ENCODE measurements at places on chromosomes 12 and 14.

DNA sequence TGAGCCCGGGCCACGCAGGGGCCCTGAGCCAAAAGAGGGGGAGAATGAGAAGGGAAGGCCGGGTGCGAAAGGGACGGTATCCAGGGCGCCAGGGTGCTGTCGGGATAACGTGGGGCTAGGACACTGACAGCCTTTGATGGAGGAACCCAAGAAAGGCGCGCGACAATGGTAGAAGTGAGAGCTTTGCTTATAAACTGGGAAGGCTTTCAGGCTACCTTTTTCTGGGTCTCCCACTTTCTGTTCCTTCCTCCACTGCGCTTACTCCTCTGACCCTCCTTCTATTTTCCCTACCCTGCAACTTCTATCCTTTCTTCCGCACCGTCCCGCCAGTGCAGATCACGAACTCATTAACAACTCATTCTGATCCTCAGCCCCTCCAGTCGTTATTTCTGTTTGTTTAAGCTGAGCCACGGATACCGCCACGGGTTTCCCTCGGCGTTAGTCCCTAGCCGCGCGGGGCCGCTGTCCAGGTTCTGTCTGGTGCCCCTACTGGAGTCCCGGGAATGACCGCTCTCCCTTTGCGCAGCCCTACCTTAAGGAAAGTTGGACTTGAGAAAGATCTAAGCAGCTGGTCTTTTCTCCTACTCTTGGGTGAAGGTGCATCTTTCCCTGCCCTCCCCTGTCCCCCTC is 3.0 kb downstream of the SSTR1 start:
- peak; percentile 18 for DNase-seq

DNA sequence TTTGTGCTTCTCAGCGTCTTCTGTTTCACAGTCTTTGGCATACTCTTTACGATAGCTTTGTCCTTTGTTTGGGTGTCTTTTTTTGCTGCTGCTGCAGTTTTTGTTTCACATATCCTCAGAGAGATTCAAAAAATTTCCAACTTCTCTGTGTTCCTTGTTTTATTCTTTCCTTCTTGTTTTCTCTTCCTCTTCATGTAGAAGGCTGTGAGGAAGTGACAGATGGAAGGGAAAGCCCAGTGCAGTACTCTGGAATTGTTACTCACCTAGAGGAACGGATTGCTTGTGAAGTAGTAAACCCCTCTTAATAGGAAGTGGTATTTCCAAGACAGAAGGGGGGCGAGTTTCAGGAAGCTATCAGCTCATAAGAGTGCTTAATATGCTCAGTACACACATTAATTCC is 1.7 kb downstream of the CREBL2 start:
- no peak for DNase-seq

DNA sequence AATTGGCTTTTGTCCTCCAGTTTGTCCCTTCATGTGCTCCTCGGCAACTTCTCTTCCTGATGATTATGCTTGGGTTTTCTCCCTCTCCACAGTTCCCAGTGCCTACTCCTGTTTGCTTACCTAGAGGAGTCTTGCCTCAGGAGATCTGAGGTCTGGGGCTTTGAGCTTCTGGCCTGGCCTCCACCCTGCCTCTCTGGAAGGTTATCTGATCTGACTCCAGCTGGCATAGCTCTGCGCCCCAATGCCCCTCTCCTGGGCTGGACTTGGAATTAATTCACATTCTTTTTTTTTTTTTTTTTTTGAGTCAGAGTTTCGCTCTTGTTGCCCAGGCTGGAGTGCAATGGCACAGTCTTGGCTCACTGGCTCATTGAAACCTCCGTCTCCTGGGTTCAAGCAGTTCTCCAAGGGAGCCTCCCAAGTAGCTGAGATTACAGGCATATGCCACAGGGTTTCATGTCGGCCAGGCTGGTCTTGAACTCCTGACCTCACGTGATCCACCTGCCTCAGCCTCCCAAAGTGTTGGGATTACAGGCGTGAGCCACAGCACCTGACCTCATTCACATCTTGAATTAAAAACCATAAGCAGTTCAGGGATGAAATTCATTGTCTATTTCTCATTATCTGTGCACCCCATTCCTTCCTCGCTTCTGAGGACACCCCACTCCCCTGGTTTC is 33.5 kb downstream of the CFL2 start:
- DNase-seq = no peak

DNA sequence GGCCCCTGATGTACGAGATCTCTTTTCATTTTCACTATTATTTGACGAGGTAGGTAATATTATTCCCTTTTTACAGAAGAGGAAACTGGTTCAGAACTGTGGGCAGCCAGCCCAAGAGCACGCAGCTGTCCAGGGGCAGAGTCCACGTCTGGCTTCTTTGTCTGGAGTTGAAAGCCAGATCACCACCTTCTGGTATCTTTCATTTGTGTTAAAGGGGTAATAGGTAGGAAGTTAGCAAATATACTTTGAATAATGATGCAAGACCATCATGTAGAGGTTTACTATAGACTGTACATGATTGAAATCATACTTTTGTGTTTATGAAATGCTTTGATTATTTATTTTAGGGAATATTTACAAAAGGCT is 144.1 kb upstream of the AMIGO2 start:
- DNase-seq = no peak

DNA sequence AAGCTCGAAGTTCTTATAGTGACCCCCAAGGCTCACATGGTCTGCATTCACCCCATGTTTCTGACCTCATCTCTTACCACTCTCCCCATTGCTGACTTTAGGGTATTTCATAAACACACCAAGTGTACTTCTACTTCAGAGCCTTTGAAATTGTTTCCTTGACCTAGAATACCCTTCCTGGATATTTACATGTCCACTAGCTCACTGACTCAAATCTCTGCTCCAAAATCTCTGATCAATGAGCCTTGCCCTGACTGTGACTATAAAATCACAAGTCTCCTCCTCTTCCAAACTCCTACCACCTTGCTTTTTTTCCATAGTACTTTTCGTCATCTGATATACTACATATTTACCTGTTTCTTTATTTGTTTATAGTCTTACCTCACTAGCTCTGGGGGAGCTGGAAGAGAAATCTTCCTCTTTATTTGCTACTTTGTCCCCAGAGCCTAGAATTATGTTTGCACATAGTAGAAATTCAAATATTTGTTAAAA is 105.1 kb downstream of the RMST start:
- DNase-seq = no peak

GRCh38 chr12:28023156-28023887 is 50.8 kb upstream of the PTHLH start:
- DNase-seq = no peak

GRCh38 chr12:29783773-29784666 is at the start of gene TMTC1:
Gene TMTC1, minus strand, starts transcription at chr12:29783942. Its CDS starts 191 bp downstream, at chr12:29783751.
- DNase-seq = peak; percentile 13

DNA sequence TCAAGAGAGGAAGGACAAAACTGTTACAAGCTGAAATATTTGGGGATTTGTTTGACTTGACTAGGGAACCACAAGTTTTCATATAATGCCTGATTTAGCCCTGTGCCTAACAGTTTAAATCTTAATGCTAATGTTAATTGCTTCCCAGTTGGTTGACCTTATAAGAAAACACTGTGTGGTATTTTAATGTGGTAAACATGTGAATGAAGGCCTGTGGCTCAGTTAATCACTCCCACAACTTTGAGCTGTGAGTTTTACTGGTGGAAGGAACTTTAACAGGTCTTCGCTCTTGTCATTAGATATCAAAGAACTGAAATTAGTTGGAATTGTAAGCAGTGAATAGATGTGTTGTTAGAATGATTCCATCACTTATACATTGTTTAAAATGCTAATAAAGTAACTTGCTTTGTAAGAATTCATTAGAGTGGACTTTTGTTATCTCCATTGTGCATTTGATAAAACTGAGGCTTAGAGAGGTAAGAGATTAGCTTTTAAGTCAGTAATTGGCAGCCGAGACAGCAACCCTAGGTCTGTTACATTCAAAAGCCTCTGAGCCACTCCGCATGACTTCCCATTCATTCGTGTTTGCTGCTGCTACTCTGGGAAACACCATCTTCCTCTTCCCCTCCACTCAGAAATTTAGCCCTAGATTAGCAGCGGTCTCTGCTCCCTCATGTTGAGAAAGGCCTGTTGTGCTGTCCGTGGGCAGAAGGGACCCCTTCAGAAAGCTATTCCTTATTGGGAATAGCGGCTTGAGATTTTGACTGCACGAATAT is 1.0 kb upstream of the TBK1 start:
- peak; percentile 34 for DNase-seq

DNA sequence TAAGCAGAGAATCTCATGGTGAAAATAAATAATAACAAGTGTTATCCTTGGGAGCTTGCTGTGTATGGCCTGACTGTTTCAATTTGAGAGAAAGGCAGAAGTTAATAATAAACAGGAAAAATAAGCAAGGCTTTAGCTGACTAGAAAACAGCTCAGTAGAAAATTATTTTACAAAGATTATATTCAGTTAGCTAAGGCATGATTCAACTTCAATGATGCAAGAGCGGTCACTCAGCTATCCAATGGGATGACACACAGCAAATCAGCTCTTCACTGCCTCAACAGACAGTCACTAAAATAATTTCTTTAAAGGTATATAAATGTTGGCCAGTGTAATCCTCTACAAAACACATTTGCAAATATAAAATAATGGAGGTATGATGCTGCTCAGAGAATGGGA is 18.6 kb downstream of the GSTZ1 start:
- DNase-seq = no peak

DNA sequence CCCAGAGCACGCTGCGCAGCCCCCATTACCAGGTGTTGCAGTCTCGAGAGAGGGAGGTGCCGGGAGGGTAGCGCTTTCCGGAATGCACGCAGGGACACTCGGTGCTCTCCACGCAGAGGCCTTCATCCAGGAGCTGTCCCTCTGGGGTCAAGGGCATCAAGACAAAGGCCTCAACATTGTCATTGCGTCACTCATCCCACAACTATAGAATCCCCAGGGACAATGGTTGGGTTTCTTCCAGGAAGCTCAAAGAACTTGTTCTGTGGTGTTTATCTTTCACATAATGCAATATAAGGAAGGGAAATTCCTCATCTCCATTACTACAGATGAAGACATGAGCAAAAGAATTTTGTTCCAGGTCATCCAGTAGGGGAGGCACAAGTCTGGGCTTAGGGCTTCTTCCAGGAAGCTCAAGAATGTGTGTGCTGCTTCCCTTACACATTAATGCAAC is 52.1 kb downstream of the VWF start:
- DNase-seq = no peak

GRCh38 chr12:114671443-114672411 is 12.2 kb downstream of the TBX3 start:
- no peak for DNase-seq

- DNase-seq = no peak
These were observed 106.5 kb upstream of the LMNTD1 start for GRCh38 chr12:25659621-25660020.

DNA sequence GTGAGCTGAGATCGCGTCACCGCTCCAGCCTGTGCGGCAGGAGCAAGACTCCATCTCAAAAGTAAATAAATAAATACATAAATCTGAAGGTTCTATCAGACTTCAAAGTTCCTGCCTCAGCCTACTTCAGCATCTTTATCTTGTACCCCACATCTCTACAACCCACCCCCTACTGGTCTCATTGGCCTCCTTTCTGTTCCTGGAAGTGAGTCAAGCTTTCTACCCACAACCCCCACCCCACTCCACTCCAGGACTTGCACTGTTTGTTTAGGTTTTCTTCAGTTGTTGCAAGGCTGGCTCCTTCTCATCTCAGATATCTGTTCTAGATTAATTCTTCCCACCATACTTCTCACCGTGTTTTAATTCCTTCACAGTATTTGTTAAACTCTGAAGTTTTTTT is 714 bp upstream of the PSMC6 start:
- DNase-seq = no peak

- DNase-seq = no peak
These were observed 284.6 kb upstream of the NPAS3 start for GRCh38 chr14:32654106-32654505.
